ENCODE measurements at places on chromosomes 3 and 15.

DNA sequence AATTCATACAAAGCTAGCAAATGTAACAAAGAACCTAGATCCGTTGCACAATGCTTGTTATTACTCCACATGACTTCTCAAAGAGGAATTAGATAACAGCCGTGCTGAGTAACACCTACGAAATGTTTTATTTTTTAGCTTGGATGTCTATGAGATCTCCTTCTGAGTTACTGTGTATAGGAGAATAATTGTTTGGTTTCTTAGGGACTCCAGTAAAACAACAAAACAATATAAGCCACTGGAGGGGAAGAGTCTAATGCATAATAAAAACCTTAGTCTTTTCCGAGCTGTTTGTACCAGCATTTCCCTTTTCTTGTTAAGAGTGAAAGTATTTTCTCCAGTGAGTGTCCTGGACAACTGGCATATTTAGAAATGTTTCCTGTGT lies 15.6 kb downstream of the SNAP23 start:
- no peak for DNase-seq

DNA sequence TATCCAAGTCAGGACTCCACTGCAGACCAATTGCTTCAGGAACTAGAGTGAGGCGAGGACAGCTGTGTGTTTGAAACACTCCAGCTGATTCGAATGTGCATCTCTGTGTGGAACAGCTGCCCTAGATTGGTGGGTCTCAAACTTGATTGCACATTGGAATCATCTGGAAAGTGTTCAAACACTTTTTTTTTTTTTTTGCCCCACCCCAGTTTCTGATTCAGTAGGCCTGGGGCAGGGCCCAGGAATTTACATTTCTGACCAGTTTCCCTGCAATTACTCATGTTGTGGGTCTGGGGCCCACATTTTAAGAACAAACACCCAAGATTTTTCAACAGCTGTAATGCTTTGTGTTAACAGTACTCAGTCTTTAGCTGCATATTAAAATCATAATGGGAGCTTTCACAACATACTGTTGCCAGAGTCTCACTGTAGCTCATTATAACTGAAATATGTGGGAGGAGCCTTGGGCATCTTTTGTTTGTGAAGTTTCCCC lies 156.6 kb downstream of the NR1D2 start:
- no peak for DNase-seq

- DNase-seq, result no peak
These were observed 36.9 kb upstream of the ARPP21 start for GRCh38 chr3:35602395-35602936.

- DNase-seq, result peak; percentile 58
These were observed 74.8 kb upstream of the NTRK3 start for GRCh38 chr15:88331291-88331690.

- no peak for DNase-seq
These were observed 16.1 kb upstream of the CSPG5 start for GRCh38 chr3:47594792-47595191.

- no peak for DNase-seq
These were observed 7.7 kb upstream of the OSBPL11 start for GRCh38 chr3:125602752-125603649.

All from activated T-cell treated with anti-CD3 and anti-CD28 coated beads for 48 hours (primary cell).